ENCODE measurements at places on chromosomes 2 and 18.

DNA sequence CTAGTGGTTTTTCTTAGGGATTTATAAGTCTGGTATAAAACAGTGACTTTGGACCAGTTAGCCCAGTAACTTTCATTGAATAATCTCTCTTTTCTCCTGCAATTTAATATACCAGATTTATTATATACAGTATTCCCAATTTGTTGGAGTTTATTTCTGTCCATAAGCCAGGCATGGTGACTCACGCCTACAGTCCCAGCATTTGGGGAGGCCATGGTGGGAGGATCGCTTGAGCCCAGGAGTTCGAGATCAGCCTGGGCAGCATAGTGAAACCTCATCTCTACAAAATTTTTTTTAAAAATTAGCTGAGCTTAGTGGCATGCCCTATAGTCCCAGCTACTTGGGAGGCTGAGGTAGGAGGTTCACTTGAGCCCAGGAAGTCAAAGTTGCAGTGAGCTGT lies 26.7 kb downstream of the CNNM4 start:
- DNase-seq: no peak

GRCh38 chr2:74849228-74849892 lies 15.4 kb downstream of the HK2 start:
- DNase-seq: no peak

GRCh38 chr18:3454365-3455089 lies 4.6 kb downstream of the TGIF1 start:
- DNase-seq: no peak

DNA sequence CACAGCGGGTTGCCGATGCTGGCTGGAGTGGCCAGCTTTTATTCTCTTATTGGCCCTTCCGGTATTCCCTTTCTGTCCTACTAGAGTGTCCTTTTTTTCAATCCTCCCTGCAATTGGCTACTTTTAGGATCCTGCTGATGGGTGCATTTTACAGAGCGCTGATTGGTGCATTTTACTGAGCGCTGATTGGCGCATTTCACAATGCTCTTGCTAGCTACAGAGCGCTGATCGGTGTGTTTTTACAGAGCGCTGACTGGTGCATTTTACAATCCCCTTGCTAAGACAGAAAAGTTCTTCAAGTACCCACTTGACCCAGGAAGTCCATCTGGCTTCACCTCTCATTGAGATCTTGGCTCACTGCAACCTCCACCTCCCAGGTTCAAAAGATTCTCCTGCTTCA lies 44.4 kb upstream of the SPRED2 start:
- DNase-seq: no peak

GRCh38 chr2:8437228-8437948 lies 244.5 kb upstream of the ID2 start:
- DNase-seq: no peak

DNA sequence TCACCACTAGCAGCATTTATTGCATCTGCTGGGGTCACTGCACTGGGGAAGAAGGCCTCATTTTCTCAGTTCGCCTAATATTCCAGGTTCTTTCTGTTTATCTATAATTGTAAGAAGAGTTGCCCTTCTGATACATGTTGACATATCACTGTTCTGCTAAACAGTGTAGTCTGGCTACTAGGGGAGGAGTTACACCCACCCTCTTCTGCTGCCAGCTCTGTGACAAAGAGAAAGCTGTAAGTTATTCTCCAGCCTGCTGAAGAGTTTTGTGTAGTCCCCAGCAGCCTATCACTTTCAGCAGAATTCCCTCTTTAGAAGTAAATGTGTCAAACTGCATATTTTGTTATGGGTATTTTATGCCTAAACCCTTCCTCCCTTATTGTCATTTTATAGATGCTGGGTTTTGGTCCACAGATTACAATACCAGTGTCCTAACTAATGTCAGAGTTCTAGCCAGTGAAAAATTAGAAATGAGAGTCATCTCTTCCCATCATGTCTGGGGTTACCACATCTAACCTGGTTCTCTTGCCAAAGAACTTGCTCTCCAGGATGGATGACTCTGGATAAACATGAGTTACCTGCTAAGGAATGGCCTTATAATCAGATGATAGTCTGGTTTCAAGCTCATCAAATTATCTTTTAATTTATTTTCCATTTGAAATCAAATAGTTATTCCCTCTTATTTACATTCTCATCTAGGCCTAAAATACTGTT lies 5.6 kb upstream of the MBOAT2 start:
- no peak for DNase-seq

- DNase-seq: no peak
Measured at GRCh38 chr2:7196883-7197282, 279.7 kb downstream of the RNF144A start.

GRCh38 chr2:32450851-32451250 lies 94.0 kb downstream of the BIRC6 start:
- no peak for DNase-seq

DNA sequence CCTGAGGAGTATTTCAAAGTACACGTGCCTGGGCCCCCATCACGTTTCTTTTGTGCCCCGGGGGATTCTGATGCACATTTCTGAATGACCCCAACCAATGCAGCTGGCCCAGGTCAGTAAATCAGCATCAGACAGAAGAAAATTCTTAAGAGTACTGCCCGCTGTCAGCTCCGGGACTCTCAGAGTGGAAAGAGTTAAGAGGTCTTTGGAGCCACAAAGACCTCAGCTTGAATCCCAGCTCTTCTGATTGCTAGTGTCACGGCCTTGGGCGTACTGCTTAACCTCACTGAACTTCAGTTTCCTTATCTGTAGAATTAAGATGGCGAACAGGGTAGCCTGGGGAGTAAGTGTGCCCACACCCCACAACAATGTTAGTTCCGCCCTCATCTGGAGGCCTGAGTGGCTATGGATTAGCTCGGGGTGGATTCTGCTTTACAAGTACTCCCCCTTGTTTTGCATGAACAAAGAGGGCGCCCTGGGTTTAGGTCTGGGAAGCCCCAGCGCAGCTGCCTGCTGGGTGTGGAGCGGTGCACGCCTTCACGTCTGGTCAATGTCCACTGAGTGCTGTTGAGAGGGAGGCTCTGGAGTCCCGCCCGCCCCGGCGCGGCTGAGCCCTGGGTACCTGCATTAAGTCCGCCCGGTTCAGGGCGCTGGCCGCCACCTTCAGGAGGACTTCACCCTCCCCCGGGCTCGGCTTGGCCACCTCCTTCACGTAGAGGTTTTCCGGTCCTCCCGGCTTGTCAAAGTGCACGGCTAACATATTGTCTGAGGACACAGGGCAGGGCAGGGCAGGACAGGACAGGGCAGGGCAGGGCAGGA lies 858 bp downstream of the TP53I3 start:
- no peak for DNase-seq

- DNase-seq: no peak
Measured at GRCh38 chr2:66134138-66134701, 300.7 kb upstream of the MEIS1 start.

DNA sequence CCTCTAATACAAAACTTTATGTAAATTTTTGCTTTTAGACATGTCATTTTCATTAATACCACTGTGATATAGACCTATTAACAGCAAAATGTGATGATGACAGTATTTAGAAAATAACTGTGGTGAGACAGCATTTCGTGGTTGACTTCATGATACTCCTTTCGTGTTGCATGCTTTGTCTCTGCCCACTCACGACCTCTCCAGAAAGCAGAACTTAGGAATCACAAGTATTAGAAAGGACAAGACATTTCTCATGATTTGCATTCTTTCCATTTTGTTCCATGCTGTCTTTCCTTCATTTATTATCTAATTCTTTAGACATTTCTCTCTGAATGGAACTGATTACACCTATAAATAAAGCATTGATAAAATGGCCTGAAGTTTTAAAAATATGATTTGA lies 85.2 kb upstream of the POU3F3 start:
- DNase-seq: no peak

DNA sequence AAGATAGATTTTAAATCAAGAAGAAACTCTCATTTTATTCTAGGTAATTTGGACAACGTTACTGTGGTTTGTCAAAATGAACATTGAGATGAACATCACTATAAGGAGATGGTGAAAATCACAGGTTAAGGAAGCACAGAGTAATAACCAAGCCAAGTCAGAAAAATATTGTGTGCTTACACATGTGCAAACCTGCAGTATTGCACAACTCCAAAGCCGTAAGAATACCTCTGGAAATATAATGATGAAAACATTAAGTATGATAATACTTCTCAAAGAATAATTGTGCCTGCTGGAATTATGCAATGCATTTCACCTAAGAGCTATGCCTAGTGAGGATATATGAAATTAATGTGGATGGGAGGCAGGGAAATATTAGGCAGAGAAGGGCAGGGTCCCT lies 21.1 kb upstream of the GALNT5 start:
- DNase-seq: no peak

DNA sequence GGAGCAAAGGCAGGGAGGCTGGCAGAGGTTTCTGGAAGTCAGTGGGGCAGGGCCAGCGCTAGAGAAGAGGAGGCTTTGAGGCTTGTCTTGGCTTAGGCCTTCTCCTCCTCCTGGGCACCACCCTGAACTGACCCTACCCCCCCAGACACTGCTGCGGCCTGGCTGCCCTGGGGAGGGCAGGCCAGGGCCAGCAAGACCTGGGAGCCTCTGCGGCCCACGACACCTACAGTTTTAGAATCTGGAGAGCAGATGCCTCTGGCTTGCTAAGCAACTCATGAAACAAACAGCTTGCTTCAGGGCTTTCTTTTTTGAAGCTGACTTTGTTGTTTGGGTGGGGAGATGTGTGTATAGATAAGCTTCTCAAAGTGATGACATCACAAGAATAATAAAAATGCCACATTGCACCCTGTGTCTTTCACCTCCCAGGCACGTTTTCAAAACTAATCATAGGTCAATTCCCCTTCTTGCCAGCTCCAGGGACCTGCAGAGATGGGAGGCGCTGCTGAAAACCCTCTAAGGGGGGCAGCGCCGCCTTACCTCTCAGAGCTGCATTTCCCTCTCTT lies 46.2 kb upstream of the SMAD7 start:
- DNase-seq: no peak

GRCh38 chr2:150465703-150466569 lies 21.5 kb downstream of the RND3 start:
- no peak for DNase-seq

DNA sequence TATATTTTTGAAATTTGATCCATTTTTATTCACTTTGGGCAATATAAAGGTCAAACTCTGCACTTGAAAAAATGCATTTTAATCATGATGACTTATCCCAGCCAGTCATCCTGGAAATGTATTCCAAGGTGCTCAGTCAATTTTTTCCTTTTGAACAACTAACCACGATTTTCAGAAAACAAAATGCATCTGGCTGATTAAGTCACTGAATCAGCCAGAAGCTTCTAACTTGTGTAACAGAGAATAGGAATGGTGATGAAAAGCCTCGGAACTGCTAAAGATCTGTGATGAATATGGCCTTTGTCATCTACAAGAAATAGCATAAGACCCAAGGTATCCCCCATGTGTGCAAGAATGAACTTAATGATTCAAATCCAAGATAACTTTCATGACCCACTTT lies 572.7 kb downstream of the EPHA4 start:
- no peak for DNase-seq

- no peak for DNase-seq
Measured at GRCh38 chr2:231890896-231891513, 35.2 kb downstream of the NPPC start.

- no peak for DNase-seq
Measured at GRCh38 chr2:218999021-218999880, 6.0 kb upstream of the CRYBA2 start.

DNA sequence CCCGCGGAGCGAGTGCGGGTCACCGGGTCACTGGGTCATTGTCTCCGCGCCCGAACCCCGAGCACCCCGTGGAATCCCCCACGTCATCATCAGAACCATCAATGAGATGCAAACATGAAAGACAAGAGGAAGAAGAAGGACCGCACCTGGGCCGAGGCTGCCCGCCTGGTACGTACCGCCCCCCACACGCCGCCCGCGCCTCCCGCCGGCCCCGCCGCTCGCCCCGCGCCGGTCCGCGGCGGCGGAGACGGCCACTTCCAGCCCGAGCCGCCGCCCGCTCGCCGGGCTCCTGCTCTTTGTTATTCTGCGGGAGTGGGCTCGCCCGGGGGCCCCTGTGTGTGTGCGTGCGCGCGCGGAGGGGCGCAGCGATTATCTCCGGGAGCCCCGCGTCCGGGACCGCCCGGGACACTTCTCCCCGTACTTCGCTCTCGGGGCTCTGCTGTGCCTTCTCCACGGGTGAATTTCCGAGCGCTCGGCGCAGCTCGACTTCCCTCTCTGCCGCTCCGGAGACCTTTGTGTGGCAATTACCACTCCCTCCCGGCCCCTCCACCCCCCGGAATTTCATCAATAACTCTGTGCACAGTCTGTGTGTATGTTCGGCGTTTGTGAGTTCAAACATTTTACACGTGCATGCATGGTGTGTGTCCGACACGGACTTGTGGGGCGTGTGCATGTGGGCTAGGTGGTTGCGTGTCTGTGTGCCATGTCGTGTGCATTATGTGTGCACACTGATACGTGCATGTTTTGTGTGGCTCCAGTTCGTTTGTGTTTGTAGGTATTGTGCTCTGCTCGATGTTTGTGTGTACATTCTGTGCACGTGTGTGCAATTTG lies 714 bp downstream of the ASXL3 start:
- no peak for DNase-seq

DNA sequence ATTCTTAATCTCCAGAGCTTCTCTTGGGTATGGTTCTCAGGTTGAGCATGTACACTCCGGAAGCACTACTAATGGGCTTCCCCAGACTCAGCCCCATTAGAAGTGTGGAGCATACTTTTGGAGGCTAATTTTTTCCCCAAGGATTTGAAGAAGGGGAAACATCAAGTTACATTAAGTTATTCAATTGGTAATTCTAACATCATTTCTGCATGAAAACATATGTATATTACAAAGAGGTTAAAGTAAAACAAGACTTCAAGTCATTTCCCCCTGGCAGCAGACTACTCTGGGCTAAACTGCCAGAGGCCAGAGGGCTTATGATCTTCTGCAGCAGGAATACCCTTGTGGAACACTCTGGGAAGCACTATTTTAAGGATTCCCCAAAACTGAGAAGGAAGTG lies 227.7 kb upstream of the STK17B start:
- no peak for DNase-seq

- no peak for DNase-seq
Measured at GRCh38 chr2:169106563-169107545, 37.5 kb downstream of the DHRS9 start.

- DNase-seq: no peak
Measured at GRCh38 chr2:98917031-98917471, 19.0 kb downstream of the CRACDL start.

DNA sequence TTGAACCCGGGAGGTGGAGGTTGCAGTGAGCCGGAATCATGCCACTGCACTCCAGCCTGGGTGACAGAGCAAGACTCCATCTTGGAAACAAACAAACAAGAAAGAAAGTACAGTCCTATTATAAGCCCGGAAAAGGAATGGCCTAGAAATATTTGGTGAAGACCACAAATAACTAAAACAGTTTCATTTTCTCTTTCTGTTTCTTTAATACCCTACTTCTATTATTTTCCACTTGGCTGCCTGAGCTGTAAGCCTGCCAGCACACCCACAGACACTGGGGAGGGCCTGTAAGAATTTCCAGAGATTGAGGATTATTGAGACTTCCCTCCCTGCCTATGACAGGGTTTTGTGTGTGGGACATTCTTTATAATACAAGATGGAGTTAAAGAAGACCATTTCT lies 188.0 kb upstream of the DCC start:
- no peak for DNase-seq

GRCh38 chr18:61738488-61738887 lies 154.3 kb downstream of the RNF152 start:
- no peak for DNase-seq

Data from stimulated activated CD8-positive, alpha-beta memory T cell treated with anti-CD3 and anti-CD28 coated beads, Interleukin-12 subunit alpha, Interleukin-12 subunit beta, amount 100 ng/mL, for 4 hours (primary cell).